ENCODE measurements at places on chromosomes 2 and 18. TPM values are rescaled to one million over a fixed set of nuclear protein-coding genes. Genes with fewer than 3 reads are reported as not detected.

DNA sequence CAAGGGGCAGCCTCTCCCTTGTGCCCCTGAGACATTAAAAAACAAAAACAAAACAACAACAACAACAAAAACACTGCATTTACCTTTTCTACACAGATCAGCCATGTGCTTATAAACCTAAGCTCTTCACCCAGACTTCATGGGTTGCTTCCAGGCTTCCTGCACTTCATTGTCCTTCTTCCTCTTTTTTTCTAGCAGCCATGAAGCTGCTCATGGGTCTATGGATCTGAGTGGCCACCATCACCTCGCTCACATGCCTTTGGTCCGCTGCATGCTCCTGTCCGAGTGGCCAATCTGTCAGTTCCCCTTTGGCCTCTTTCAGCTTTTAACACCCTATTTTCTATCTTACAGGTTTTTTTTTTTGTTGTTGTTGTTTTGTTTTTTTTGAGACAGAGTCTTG lies 9.0 kb upstream of the TET3 start:
- H3K4me1 ChIP-seq = peaks cover 14% of the 10 kb centered on the region
- no peak for DNase-seq
- H3K36me3 ChIP-seq = no peaks in the 10 kb centered on the region
- H3K4me3 ChIP-seq = no peak overlapping the region
- H3K27me3 ChIP-seq = no peaks in the 10 kb centered on the region
- H3K27ac ChIP-seq = no peak overlapping the region

DNA sequence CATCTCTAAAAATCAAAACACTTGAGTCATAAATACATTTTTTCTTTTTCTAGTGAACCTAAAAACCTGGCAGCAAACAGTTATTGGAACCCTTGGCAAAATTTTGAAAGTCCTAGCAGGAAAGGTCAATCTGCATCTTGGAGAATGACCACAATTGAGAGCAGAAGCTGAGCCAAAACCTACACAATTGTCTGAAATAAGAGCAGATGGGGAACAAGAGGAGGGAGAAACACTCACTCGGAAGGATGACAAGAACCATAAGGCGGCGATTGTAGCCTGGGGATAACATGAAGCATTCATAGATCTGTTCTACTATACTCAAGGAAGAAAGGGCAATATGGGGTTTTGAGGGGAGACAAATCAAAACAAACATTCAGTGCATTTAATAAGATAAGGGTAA lies 117.0 kb downstream of the CHN1 start:
- H3K4me3 ChIP-seq = no peak overlapping the region
- no peaks in the 10 kb centered on the region for H3K4me1 ChIP-seq
- no peak for DNase-seq
- H3K36me3 ChIP-seq = no peaks in the 10 kb centered on the region

DNA sequence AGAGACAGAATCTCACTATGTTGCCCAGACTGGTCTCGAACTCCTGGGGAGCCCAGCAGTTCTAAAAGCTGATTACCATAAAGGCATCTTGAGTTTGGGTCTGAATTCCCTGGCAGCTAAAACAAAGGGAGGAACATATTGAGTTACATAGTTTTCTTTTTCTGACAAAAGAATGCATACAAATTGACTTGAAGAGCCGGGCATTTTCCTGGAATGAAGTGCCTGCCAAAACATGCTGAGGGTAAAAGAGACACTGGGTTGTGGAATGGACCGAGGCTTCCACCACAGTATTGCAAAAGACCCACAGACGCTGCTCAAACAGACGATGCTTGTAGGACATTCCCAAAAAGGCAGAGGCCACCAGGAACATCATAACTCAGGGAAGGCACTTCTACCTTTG lies 35.1 kb upstream of the ROCK2 start:
- H3K27ac ChIP-seq = no peak overlapping the region
- no peaks in the 10 kb centered on the region for H3K27me3 ChIP-seq
- H3K4me3 ChIP-seq = no peak overlapping the region
- no peak for DNase-seq
- H3K36me3 ChIP-seq = no peaks in the 10 kb centered on the region

DNA sequence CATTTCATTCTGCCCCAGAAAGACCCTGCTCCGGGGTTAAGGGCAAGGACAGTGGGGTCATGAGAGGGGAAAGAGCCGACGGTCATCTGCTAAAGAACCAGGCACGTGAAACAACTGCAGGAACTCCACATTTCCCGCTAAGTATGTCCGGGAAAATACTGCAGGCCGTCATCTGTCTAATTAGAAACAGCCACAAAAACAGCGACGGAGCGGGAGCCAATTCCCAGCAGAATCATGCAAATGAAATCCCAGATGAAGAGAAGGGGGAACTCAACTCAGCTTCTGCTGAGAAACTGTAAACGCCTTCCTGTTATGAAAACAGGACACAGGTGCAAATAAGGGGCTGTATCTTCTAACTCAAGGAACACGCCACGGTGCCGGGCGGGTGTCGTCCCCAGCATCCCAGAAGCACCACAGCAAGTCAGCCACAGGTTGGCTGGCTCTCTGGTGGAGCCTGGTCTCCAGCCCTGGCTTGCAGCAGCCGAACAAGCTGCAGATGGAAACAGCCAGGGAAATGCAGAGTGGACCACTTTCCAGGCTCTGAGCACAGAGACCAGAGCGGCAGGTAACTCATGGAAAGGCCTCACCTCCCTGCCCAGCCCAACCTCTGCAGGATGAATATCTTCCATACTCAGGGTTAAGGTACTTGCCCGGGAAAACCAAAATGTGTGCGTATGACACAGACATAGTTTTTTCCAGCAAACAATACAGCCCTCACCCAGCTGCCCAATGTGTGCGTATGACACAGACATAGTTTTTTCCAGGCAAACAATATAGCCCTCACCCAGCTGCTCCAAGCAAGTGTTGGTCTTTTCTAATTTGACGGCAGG lies 28.9 kb downstream of the PXDN start:
- H3K27ac ChIP-seq = peak overlapping the region; percentile 81
- peaks cover 42% of the 10 kb centered on the region for H3K4me1 ChIP-seq
- no peak for DNase-seq

GRCh38 chr2:37560863-37561614 lies 110.4 kb downstream of the CDC42EP3 start:
- no peaks in the 10 kb centered on the region for H3K36me3 ChIP-seq
- H3K27me3 ChIP-seq = no peaks in the 10 kb centered on the region
- DNase-seq = no peak
- peaks cover 16% of the 10 kb centered on the region for H3K4me1 ChIP-seq
- no peak overlapping the region for H3K4me3 ChIP-seq

The DOK6 gene
- total RNA-seq = 2.3 TPM

The SP140 gene
- 0.56 TPM for total RNA-seq

The EMILIN2 gene
- 22.5 TPM for total RNA-seq

Measured in heart left ventricle (tissue), 16 donors.